Activated CD4-positive, alpha-beta T cell treated with anti-CD3 and anti-CD28 coated beads for 4 hours (primary cell): ENCODE measurements at places on chromosomes 13 and 19.
A peak's percentile ranks its signal among the peaks of the same experiment; 100 is the strongest.

- no peak for DNase-seq
Measured at GRCh38 chr19:291561-292280, 518 bp upstream of the PLPP2 start.

GRCh38 chr13:36839281-36839680 lies 20.3 kb downstream of the RFXAP start:
- no peak for DNase-seq

DNA sequence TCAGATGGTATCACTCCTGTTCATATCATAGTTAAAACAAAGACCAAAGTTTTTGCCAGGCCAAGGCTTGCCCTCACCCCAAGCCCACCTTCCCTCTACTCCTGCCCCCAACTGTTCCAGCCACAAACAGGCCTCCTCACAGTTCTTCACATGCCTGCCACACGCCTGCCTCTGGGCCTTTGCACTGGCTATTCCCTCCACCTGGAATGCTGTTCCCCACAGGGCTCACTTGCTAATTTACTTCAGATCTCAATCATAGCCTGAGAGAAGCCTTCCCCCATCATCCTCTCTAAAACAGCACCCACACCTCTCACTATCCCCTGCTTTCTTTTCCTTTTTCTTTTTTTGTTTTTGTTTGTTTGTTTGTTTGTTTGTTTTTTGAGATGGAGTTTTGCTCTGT lies 4.9 kb upstream of the AXL start:
- DNase-seq = no peak

- DNase-seq = peak; percentile 96
Measured at GRCh38 chr13:20773194-20774080, at the start of gene EEF1AKMT1. TSS of gene EEF1AKMT1 (minus strand) at chr13:20773961. CDS start at chr13:20757598, 16,363 bp downstream.

DNA sequence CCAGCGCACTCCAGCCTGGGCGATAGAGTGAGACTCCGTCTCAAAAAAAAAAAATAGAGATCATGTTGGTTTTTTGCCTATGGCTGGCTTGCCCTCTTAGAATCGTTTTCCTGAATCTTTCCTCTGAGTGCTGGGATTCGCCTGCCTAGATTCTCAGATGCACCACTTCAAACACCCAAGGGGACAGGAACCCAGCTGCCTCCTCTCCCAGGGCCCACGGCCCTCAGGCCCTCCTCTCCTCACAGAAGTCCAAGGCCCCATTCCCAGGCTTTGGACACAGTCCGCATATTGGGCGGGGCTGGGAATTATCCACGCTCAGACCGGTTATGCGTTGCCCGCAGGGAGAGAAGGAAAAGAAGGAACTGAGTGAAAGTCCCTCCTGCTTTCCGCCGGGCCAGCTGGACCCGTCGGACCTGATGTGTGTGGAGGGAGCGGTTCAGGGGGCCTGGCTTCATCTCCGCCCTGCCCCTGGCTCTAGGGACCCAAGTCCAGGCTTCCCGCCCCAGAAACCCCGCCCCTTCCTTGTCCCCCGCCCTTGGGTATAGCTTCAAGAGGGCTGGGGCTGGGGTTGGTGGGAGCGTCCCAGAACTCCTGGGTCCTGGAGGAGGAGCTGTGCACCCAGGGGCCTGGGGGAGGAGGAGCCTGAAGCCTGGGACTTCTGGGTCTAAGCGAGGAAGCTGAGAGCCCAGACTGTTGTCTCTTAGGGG lies 5.8 kb downstream of the PPFIA3 start:
- DNase-seq = no peak

GRCh38 chr19:31436121-31436776 lies 87.0 kb upstream of the TSHZ3 start:
- DNase-seq = no peak

DNA sequence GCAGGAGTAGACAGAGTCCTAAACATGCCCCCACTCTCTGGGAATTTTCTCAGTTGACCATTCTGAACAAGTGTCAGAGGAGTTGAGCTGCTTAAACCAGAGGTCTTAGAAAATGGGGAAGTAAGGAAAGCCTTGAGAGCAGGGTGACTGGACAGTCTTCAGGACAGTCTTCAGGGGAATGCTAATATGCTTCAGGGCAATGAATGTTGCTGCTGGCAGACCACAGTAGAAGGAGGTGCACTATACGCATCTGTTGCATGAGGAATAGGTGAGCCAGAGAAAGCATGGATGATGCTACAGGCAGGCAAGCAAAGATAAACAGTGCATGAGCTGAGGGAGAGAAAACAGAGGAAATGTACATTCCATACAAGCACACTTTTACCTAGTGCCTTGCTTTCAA lies 196.6 kb upstream of the GPR12 start:
- DNase-seq = no peak

GRCh38 chr19:883661-884211 lies 9.3 kb downstream of the MED16 start:
- DNase-seq = no peak

DNA sequence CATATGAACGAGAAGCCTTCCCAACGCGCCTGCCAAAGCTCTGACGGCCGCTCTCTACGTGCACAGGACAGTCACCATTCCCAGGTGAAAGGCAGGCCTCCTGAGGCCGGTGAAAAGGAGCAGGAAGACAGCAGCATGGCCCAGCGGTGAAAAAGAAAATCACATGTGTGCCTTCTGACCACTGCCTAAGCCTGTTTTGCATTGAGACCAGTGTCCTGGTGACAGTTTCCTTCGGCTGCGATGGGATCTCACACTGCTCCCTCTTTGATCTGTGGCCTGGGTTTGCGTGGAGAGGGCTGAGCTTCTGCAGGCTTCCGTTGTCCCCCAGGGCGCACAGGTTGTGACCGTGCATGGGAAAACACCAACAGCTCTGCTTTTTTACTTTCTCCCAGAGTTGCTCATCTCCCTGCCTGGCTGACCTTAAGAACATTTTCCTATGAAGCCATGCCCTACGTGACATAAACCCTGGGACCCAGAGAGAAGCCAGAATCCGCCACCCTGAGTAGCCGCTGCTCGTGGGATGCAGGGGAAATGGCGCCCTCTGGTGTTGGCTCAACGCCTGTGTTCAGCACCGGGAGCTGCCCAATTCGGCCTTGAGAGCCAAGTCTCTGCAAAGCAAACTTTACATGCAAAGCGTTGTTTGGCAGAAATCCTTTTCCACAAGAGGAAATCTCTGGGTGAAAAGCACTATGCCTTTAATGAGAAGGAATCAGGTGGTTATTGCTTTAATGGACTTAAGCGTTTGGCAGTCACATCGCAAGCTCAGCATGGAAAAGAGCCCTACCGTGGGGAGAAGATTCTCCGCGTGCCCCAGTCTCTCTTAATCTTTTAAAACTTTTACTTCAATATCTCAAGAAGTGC lies 112.2 kb upstream of the GPR12 start:
- peak; percentile 8 for DNase-seq

DNA sequence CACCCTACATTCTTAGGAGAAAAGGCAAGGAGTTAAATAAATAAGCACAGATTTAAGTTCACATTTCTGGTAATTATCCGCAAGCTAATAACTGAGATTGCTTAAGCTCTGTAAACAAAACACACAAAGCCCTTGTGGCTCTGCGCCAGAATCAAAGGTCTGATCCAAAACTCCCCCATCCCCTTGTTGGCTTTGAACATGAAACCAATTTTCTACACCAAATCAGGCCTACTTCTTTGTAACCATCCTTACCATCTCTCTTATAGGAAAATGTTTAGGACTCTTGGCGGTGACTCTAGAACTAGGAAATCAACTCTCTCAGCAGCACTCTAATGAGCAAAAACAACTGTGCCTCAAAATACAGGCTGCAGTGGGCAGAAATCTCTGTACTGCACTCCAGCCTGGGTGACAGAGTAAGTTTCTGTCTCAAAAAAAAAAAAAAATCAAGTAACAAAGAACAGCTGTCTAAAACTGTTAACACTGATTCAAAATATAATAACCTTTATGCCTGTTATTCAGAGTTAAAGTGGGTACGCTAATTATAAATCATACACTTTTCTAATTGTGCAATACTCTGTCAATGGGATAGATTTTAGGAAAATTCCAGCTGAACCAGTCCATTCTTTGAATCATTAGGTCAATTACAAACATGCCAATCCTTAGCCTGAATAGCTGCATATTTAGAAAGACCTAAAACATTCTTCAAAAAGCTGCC lies 25.8 kb downstream of the ABCC4 start:
- no peak for DNase-seq

DNA sequence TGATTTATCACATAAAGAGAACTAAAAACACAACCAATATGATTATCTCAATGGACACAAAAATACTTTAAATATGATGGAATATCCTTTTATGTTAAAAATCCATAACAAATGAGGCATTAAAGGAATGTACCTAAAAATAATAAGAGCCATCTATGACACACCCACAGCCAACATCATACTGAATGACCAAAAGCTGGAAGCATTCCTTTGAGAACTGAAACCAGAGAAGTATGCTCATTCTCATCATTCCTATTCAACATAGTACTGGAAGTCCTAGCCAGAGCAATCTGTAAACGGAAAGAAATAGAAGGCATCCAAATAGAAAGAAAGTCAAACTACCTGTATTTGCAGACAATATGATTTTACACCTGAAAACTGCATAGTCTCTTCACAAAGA lies 671.0 kb downstream of the SLITRK1 start:
- no peak for DNase-seq

GRCh38 chr19:55240713-55241020 lies 12.1 kb upstream of the TMEM86B start:
- no peak for DNase-seq
